NCI-H1048 (cell line): ENCODE measurements at places on chromosomes 5 and 9.

DNA sequence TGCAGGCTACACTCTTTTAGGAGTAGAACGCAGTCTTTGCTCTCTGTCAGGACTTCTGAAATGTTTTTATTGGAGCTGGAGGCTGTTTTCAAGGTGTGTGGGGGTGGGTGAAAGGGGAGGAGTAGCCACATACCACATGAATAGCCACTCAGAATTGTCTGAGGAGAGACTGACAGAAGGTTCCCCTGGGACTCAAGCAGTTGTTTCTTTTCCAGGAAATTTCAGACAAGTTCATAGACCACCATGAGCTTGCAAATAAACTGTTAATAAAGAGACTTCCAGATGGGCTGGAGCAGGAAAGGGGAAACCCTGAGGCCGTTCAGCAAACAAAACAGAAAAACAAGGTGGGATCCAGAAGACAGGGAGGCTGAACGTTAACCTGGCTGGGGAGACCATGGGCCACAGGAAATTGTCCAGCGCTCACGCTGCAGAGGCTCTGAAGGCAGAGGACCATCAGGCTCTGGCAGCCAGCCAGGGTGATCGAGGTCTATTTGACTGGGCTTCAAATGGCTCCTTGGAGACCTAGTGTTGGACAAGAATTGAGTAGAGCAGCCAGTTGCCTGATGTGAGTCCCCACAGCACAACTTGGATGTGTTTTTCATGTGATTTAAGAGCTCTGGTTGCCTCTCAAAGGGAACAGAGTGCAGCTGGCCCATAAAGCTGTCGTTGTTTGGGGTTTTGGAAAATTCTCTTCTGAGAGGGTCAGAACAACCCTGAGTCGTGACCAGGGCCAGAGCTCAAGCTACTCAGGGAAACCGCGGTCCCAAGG, 159.2 kb upstream of the RAI14 start:
- DNase-seq = no peak

DNA sequence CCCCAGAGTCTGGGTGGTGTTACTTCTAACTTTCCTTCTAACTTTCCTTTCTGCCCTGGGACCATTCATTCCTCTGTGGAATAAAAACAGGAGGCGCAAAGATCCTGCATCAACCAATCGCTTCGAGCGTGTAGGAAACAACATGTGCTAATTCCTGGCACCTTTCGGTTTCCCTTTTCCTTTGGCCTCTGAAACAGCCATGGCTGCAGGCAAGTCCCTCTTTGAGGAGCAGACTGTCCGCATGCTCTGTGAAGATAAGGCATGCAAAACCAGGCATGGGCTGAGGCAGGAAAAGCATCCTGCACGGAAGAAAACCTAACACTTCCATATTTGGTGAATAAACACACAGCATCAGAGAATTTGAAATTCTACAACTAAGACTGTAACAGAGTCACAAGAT, 128.3 kb downstream of the HSD17B3 start:
- no peak for DNase-seq

GRCh38 chr9:74921737-74922136, 31.0 kb downstream of the C9orf40 start:
- DNase-seq = no peak

GRCh38 chr9:124749781-124750180, 21.3 kb downstream of the NR6A1 start:
- no peak for DNase-seq

- no peak for DNase-seq
Measured at GRCh38 chr5:156093024-156093423, 233.9 kb upstream of the SGCD start.

DNA sequence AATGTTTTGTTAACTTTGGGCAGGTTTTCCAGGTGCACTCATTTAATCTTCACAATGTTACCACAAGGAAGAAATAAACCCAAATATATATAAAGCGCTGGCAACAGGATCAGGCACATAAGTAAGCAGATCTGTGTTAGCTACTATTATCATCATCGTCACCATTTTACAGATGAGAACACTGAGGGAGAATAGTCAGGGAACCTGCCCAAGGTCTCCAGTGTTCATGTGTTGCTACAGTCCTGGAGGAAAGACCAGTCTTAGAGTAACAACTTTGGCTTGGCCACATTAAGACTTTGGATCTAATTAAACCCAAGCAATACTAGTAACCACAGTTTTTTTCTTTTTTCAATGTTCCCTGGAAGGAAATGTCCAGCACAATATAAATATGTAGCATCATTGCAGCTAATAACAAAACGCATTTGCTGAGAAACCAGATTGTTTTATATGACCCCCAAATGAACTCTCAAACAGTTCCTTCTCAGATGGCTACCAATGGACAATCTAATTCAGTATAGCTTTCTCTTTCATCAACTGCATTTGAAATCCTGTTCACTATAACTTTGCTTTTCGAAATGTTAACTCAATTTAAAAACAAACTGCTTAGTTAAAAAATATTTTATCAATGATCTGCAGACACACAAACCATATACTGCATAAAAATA, 11.8 kb downstream of the NREP start:
- DNase-seq = no peak

DNA sequence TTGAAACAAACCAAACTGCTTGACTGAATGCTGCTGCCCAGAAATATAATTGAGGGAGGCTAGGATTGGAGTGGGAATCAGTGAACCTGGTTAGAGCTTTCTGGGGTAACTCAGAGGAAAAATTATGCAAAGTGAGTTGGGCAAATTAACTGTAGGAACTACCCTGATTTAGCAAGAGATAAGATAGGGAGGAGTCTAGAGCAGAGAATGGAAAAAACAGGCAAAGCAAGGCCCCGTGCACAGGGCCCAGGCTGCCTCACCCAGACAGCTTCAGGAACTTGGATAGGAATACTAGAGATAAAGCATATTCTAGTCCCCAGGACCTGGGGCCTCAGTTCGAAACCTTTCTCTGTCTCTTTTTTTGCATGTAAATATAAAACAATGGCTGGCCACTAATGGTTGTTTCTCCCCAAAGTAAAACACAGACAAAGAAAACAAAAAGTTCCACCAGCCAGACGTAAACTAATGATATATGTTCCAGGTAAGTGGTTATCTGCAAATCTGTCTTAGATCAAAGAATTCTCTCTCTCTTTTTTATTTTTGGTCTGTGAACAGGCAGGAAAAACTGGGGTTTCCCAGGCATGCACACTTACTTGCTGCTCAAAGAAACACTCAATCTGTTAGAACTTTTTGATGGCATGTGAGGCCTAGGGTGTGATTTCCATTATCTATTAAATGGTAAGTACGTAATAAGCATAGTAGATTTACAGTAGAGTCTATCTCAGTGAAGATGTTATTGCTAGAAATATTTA, 168.1 kb upstream of the MAP3K1 start:
- no peak for DNase-seq

DNA sequence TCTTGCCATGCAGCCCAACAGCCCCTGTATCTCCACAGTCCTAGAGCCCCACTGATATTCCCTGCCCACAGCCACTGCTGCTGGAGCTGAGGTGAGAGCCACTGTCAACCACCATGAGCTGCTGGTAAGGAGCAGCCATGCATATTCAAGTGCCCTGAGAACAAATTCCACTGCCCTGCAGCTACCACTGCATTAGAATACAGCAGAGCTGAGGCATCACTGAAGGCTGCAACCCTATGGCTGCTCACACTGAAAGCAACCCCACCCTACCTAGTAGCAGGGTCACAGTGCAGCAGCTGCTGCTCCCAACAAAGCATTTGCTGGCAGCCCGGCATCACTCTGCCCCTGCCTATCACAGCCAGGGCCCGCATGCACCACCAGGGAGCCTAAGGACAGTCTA, 68.6 kb downstream of the SKIC3 start:
- no peak for DNase-seq

DNA sequence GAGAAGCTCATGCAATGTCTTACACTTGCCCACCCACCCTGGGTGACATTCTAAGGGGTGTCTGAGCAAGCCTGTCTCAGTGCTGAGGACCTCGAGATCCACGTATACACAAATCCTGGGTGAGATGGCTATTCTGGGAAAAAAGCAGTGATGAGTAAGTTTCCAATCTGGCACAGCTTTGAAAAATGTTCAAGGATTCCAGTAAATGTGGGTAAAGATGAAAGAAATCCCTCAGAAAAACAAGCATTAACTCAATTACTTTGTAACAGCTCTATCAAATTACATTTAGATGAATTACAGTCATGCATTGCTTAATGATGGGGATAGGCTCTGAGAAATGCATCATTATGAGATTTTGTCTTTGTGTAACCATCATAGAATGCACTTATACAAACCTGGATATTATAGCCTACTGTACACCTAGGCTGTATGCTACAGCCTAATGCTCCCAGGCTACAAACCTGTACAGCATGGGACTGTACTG, 26.9 kb downstream of the GOLM1 start:
- no peak for DNase-seq

GRCh38 chr9:5735072-5735471, 97.8 kb downstream of the ERMP1 start:
- no peak for DNase-seq

GRCh38 chr9:89710697-89711096, 105.9 kb downstream of the GADD45G start:
- DNase-seq = no peak

- no peak for DNase-seq
Measured at GRCh38 chr5:99068944-99069650, 140.3 kb upstream of the CHD1 start.

- no peak for DNase-seq
Measured at GRCh38 chr5:27788184-27788583, 749.8 kb upstream of the CDH9 start.

GRCh38 chr9:112396416-112396815, 16.5 kb downstream of the HSDL2 start:
- no peak for DNase-seq

- DNase-seq = no peak
Measured at GRCh38 chr9:95813923-95814322, 61.6 kb upstream of the ERCC6L2 start.

GRCh38 chr9:38016375-38017135, 52.5 kb downstream of the SHB start:
- no peak for DNase-seq

DNA sequence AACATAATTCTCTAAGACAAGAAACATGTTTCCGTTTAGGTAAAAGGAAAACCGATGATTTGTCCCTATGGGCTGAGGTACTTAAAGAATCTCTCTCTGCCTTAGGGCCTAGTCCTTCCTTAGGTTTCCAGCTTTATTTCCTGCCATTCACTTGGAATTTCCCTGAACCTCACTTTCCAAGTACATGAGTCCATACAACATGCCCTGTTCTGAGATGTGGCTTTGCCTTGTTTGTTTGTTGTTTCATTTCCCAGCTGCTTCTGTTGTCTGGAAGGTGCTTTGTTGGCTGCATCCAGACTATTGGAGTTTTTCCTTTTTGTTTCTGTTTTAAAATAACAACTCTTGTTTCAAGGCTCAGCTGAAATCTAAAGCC, 95.2 kb downstream of the ALDH1A1 start:
- no peak for DNase-seq

DNA sequence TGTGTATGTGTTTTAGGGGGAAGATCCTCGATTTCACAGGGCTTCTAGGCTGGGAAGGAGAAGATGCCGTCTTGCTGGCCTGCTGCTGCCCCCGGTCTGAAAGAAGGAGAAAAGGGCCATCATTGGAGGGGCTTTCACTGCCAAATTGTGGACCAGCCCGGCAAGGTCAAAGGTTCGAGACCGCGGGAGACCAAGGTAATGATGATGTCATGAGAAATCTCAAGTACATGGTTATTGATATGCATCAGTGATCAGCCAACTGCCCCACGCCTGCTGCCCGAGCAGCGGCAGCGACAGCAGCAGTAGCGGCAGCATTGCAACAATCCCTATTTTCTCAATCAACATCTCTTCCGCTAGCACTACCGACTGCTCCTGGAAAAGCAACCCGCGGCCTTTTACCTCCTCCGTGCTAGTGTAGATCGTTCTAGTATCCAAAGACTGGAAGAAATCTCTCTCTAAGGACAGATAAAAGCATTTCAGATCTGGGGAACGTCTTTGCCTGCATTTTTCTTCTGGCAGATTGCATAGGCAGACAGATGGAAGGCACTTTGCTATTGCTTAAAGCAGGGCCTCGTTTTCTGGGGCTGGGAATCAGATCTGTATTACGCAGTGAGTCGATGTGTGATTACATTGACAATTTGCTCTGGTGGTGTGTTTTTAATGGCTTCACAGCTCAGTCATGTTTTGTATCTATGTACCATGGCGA, 215.3 kb downstream of the MEF2C start:
- DNase-seq = no peak

- DNase-seq = no peak
Measured at GRCh38 chr5:53302529-53302928, 177.9 kb upstream of the FST start.

DNA sequence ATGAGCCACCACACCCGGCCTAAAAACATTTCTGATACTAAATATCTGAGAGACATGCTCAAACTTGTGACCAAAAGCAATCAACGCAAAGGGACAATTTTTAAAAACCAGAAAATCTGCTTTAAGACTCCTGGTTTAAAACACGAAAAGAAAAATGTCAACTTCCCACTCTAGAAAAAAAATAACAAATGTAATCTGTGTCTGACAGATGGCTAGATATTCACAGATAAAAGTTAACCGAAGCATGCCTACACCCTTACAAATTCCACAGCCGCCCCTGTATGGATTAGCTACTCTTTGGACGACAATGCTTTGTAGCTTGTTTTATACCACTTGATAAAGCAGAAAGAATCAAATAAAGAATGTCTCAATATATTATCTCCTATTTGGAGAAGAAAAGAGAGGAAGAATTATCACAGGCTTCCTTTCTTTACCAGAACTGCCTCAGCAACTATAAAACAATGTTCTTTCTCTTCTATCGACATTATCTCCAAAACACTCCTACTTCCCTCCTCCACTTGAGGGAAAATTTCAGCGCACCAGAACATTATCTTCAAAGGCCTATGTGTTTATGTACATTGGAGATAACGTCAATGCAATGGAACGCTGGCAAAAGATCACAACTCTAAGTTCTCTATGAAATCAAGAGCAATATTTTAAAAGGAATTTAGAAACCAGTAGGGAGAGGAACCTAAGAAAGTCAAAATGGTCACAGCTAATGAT, 26.2 kb downstream of the CEMIP2 start:
- no peak for DNase-seq

- no peak for DNase-seq
Measured at GRCh38 chr9:4020038-4020754, 279.7 kb downstream of the GLIS3 start.

- no peak for DNase-seq
Measured at GRCh38 chr5:82329393-82329792, 51.2 kb upstream of the RPS23 start.

GRCh38 chr5:113331209-113331551, 103.6 kb downstream of the TSSK1B start:
- DNase-seq = no peak

GRCh38 chr5:73999297-73999696, 373.3 kb downstream of the ARHGEF28 start:
- DNase-seq = no peak
